NCI-H1105 (cell line): ENCODE measurements at places on chromosomes 6 and 20.

DNA sequence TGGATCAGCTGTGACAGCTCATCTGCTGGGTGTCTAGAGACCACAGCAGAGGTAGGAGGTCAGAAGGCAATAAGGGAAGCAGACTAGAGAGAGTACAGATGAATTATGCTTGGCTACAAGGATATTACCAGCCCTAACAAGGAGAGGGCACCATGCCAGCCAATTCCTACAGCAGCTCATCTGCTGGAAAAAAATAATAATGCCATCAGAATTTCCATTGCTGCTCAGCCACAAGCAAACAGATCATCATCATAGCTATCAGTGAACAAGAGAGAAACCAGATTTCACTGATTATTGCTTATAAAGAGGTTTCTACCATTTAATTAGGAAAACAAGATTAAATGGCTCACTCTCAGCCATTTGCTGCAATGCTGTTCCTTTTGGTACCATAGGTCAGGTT lies 66.5 kb downstream of the PSMG4 start:
- peak; percentile 43 for DNase-seq

DNA sequence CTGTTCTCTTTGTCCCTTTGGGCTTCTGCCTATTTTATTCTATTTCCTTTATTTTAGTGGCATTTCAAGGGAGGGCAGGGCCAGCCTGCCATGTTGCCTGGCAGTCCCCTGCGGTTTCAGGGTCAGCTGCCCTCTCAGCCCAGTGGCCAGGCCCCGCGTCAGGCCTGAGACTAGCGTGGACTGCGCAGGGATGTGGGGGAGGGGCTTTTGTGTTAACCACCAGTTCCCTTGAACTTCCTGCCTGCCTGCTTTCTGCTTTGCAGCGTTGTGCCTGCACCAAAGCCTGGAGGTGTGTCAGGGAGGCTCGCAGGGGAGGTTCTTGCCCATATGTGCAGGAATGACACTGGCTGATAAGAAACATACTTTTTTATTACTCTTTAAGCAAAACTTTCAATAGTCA lies 157.6 kb downstream of the SLC35B3 start:
- DNase-seq = no peak

- no peak for DNase-seq
Observed at GRCh38 chr6:36774331-36774730, 64.9 kb downstream of the CPNE5 start.

GRCh38 chr6:42443312-42444060 lies 8.2 kb downstream of the TRERF1 start:
- no peak for DNase-seq

- DNase-seq = peak; percentile 10
Observed at GRCh38 chr20:25083773-25084625, 2.1 kb upstream of the VSX1 start.

- DNase-seq = no peak
Observed at GRCh38 chr6:30399390-30400058, 54.6 kb downstream of the RPP21 start.

DNA sequence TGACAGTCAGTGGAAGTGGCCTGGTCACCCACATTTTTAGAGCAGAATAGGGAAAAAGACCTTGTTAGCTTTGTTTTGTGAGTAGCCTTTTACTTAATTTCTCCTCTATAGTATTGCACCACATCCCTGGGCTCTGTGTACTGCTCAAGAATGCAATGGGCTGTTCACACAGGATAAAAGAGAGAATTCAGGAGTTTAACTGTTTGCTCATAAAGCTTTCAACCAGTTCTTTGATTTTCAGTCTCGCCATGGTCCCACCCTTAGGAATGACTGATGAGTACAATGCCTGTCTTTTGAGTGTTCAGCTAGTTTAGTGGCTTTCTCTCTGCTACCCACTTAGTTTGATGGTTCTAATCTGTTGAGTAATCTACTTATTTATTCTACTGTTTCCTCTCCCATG lies 129.7 kb downstream of the PLG start:
- DNase-seq = no peak

DNA sequence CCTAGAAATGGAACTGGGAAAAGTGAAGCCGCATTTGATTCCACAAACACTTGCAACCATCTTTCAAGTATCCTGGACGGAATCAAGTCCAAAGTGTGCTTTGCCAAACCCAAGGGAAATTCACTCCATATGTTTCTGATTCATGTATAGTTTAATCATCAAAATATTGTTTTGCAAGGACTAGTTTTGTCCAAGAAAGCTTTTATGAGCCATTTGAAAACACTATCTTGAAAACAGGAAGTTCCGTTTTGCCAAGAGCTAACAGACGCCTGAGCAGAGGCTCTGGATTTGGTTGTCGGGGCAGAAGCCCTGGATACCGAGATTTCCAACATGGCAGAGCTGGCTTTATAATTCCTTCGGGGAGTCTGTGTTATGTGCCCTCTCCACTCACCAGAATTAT lies 251.1 kb downstream of the PHACTR1 start:
- no peak for DNase-seq

DNA sequence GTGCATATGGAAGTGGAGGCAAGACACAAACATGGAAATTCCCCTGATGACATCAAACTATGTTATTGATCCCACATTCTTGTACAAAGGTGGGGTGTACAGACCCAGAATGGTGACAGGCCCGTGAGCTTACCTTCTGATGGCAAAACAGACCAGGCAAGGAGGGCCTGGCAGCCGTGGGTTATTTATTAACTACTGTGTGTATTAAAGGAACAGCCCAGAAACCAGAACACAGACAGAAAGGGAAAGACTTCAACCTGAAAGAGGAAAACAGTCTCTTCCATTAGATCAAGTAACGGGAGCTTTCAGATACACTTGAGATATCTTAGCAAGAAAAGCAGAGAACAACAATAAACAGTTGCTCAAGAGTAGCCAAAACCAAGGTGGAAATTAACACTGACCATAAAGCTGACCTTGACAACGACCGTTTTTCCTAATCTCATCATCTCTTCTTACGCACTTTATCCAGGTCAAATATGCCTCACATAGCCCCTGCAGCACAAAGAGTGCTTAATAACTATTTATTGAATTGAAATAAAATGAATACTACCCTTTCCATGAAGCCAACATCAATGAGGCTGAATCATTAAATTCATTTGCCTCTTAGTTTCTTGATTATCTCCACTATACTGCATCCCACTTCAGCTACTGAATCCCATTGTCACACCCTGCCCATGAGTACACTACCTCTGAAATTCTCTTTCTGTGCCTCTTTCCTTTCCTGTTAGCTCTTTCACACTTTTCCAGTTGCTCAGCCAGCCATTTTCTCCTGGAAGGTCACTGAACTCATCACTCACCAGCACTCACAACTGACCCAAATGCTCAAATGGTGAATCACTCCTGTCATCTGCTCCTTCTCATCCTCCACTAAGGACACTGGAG lies 67.4 kb downstream of the MOXD1 start:
- DNase-seq = no peak
